Vein endothelial cell (primary cell): ENCODE measurements at places on chromosomes 7 and 10. TPM values are rescaled to one million over a fixed set of nuclear protein-coding genes. Genes with fewer than 3 reads are reported as not detected.

The CD36 gene
- 4.9 and 12.4 TPM in 2 replicates for total RNA-seq

The WASL gene
- total RNA-seq, result 19.6 and 23.0 TPM in 2 replicates

The BEND7 gene
- 10.1 and 14.7 TPM in 2 replicates for total RNA-seq

The C10orf105 gene
- total RNA-seq, result under 0.01 TPM in 1 of 2 replicates, not detected in the other

The SHTN1 gene
- 7.1 and 8.5 TPM in 2 replicates for total RNA-seq

The DNAH11 gene
- total RNA-seq, result 1.3 and 5.3 TPM in 2 replicates

The IDI1 gene
- 22.2 and 57.4 TPM in 2 replicates for total RNA-seq

The NEUROD6 gene
- not detected in 2 replicates for total RNA-seq

The CYP2C9 gene
- not detected in 2 replicates for total RNA-seq

The WDFY4 gene
- 1.3 and 3.3 TPM in 2 replicates for total RNA-seq

The ENKUR gene
- 0.19 and 0.33 TPM in 2 replicates for total RNA-seq

The OR2A1 gene
- not detected in 2 replicates for total RNA-seq

The MYOZ1 gene
- total RNA-seq, result not detected in 2 replicates

The OR2A2 gene
- total RNA-seq, result not detected in 2 replicates
